Fibroblast of gingiva (primary cell): ENCODE measurements at places on chromosomes 11 and 22.

DNA sequence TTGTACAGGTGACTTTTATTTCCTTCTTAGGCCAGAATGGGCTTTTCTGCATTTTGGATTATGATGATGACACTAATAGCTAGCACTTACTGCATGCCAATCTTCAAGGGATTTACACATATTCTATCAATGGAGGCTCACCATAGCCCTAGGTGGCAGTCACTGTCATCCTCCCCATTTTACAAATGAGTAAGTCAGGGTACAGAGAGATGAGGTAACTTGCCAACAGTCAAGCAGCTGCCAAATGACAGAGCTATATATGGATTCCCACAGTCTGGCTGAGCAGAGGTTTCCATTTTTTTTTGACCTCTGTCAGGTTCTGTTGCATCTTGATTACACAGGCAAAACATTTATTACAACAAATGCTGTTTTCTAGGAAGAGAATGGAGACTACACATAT, 23.8 kb upstream of the C11orf96 start:
- DNase-seq = no peak

GRCh38 chr22:29517215-29517908, 36.2 kb downstream of the THOC5 start:
- DNase-seq = no peak

DNA sequence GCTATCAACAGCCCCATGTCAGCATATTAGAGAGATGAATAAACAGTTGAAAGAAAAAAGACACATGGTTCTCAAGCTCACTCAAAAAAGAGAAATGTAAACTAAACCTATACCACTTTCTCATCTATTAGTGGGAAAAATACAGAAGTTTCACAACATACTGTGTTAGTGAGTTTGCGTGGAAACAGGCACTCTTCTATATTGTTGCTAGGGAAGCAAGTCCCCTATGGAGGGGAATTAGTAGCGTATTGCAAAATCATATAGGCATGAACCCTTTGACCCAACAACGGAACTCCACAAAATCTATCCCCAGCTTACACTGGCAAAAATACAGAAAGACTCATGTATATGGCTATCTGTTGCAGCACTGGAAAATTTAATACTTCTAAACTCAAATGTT, 14.2 kb upstream of the RFPL2 start:
- no peak for DNase-seq

- DNase-seq = no peak
Measured at GRCh38 chr22:44220727-44221680, 40.3 kb downstream of the PARVG start.

DNA sequence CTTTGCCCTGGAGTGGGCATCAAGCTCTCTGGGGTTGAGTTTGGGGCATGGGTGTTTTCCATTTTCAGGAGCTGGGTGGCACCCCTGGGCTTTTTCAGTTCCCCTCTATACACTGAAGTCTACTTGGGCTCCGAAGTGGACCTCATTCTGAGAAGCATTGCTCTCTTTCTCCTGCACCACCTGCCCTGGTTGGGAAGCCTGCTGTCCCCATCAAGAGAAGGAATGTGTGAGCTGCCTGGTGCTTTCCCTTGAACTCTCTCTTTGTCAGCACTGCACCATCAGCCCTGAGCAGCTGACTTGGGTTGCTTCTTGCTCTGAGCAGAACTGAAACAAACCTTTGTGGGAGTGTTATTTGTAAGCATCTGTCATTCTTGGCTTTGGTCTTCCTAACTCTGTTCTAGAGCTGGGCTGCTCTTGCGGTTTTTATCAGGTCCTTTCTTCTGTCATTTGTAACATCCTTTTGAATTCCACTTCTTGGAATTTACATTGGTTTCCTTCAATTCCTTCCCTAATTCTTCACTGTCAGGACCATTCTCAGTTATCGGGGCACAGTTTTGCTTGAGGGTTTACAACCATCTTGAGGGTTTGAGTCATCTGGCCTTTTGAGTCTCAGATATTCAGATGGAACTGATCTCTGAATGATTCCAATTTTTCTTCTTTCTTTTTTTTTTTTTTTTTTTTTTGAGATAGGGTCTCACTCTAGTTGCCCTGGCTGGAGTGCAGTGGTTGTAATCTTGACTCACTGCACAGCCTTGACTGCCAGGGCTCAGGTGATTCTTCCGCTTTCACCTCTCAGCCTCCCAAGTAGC, 20.5 kb downstream of the UBE2L3 start:
- no peak for DNase-seq
